ENCODE measurements at places on chromosomes 13 and 19.

- no peak for DNase-seq
- H3K27ac ChIP-seq = no peak overlapping the region
- H3K4me3 ChIP-seq = no peak overlapping the region
- H3K4me1 ChIP-seq = no peaks in the 10 kb centered on the region
- H3K27me3 ChIP-seq = no peaks in the 10 kb centered on the region
- H3K36me3 ChIP-seq = no peaks in the 10 kb centered on the region
Measured at GRCh38 chr19:2573916-2574315, 98.0 kb downstream of the GADD45B start.

GRCh38 chr19:49301165-49301865, 23.7 kb downstream of the SLC6A16 start:
- H3K27ac ChIP-seq = no peak overlapping the region
- H3K27me3 ChIP-seq = no peaks in the 10 kb centered on the region
- no peaks in the 10 kb centered on the region for H3K4me1 ChIP-seq
- no peak overlapping the region for H3K4me3 ChIP-seq
- no peaks in the 10 kb centered on the region for H3K36me3 ChIP-seq
- peak; percentile 27 for DNase-seq

DNA sequence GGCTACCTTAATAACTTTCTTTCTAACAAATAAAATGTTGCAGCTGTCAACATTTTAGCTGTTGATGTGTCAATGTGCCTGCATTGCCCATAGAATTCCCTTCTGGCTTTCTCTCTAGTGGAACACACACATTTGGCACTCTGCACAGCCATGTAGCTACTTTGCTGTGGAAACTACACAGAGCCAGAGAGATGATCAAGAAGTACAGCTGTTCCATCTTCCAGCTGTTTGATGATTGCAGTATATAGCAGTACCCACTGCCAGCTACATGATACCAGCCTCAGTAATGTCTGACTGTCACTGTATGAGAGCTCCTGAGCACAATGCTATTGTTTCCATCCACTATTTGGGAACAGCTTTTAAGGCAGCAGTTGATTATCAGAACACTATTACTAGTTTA, 843.0 kb downstream of the PCDH17 start:
- no peaks in the 10 kb centered on the region for H3K27me3 ChIP-seq
- no peaks in the 10 kb centered on the region for H3K4me1 ChIP-seq
- DNase-seq = no peak
- no peaks in the 10 kb centered on the region for H3K36me3 ChIP-seq

GRCh38 chr19:46420056-46420455, 6.7 kb upstream of the CCDC8 start:
- H3K27ac ChIP-seq = no peak overlapping the region
- H3K4me3 ChIP-seq = no peak overlapping the region
- no peaks in the 10 kb centered on the region for H3K27me3 ChIP-seq
- H3K4me1 ChIP-seq = no peaks in the 10 kb centered on the region

DNA sequence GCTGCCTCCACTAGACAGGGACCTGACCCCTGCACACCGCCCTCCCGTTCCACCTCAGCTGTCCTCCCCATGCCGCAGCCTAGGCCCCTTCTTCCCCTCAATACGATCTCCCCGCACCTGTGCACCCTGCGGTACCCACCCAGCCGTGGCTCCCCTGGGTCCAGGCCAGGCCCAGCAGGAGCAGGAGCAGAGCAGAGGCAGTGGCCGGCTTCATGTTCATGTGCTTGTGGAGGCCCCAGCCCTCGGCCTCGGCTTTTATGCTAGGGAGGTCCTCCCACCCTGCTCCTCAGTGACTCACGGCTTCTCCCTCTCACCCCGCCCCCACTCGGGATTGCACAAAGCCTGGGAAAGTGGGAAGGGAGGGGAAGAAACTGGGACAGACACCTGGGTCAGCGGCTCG, 11.4 kb upstream of the KRTDAP start:
- H3K27me3 ChIP-seq = no peaks in the 10 kb centered on the region
- H3K27ac ChIP-seq = no peak overlapping the region
- H3K4me1 ChIP-seq = no peaks in the 10 kb centered on the region
- H3K4me3 ChIP-seq = no peak overlapping the region

DNA sequence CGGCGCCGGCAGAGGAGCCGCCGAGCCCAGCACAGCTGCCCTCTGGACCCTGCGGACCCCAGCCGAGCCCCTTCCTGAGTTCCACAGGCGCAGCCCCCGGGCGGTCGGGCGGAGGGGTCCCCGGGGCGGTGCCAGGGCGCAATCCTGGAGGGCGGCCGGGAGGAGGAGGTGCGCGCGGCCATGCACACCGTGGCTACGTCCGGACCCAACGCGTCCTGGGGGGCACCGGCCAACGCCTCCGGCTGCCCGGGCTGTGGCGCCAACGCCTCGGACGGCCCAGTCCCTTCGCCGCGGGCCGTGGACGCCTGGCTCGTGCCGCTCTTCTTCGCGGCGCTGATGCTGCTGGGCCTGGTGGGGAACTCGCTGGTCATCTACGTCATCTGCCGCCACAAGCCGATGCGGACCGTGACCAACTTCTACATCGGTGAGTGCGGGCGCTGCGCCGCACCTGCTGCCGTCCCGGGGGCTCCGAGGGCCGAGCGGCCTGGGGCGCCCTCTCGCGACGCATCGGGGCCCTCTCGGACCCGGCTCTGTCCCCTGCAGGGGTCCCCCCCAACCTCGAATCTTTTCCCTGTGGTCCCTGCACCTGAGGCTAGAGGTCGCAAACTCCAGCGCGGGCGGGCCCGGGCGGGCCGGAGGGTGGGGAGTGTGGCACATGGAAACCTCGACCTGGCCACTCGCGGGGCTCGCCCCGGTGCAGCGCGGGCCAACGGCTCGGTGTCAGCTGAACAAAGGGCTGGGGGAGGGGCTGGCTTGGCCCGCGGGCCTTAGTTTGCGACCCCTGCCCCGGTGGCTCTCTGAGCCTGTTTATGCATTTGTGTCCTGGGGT, at the start of gene KISS1R:
Gene KISS1R (plus strand): TSS at position 11 of the 829 bp plus-strand sequence. CDS start 170 bp downstream, at position 181.
- H3K27ac ChIP-seq = no peak within 1 kb of the TSS
- H3K4me1 ChIP-seq = no peaks in the 10 kb centered on the region
- H3K36me3 ChIP-seq = no peaks in the 10 kb centered on the region
- H3K4me3 ChIP-seq = no peak within 1 kb of the TSS
- peaks cover 16% of the 10 kb centered on the region for H3K27me3 ChIP-seq
- DNase-seq = no peak

- DNase-seq = no peak
- H3K27me3 ChIP-seq = no peaks in the 10 kb centered on the region
- H3K4me1 ChIP-seq = no peaks in the 10 kb centered on the region
- no peaks in the 10 kb centered on the region for H3K36me3 ChIP-seq
- no peak overlapping the region for H3K4me3 ChIP-seq
- H3K27ac ChIP-seq = no peak overlapping the region
Measured at GRCh38 chr13:79289571-79289970, 116.5 kb downstream of the RBM26 start.

DNA sequence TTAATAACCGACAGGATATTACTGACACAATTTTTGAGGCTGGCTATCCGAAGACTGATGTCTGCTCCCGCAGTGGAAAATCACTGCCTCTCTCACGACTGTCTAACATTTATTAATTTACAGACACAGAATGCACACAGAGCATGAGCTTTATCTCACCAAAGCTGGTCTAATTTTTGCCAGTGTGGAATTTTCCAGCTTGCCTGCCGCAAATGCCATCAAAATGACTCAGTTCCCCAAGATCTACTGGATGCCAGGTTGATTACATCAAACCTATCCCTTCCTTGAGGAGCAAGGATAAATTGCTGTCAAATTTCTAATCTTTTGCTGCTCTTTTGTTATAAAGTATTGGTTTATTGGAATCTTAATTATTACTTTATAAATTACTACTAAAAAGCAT, 1775.1 kb upstream of the PCDH20 start:
- no peaks in the 10 kb centered on the region for H3K27me3 ChIP-seq
- H3K4me1 ChIP-seq = no peaks in the 10 kb centered on the region
- DNase-seq = no peak

- no peaks in the 10 kb centered on the region for H3K4me1 ChIP-seq
- no peak overlapping the region for H3K27ac ChIP-seq
- no peaks in the 10 kb centered on the region for H3K27me3 ChIP-seq
- H3K4me3 ChIP-seq = no peak overlapping the region
- H3K36me3 ChIP-seq = no peaks in the 10 kb centered on the region
- no peak for DNase-seq
Measured at GRCh38 chr13:42337808-42338600, 66.1 kb downstream of the AKAP11 start.

DNA sequence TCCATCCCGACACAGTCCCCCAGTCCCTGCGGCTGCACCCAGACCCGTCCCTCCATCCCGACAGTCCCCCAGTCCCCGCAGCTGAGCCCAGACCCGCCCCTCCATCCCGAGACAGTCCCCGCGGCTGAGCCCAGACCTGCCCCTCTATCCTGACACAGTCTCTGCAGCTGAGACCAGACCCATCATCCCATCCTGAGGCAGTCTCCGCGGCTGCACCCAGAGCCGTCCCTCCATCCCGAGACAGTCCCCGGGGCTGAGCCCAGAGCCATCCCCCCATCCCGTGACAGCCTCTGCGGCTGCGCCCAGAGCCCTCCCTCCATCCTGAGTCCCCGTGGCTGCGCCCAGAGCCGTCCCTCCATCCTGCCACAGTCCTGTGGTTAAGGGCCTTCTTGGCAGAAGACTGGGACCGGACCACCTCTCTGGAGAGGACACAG, 28.8 kb upstream of the TMEM255B start:
- no peaks in the 10 kb centered on the region for H3K27me3 ChIP-seq
- no peak overlapping the region for H3K27ac ChIP-seq
- H3K36me3 ChIP-seq = no peaks in the 10 kb centered on the region
- no peak for DNase-seq
- no peaks in the 10 kb centered on the region for H3K4me1 ChIP-seq

- no peak overlapping the region for H3K27ac ChIP-seq
- H3K4me3 ChIP-seq = no peak overlapping the region
- H3K27me3 ChIP-seq = no peaks in the 10 kb centered on the region
- no peak for DNase-seq
- H3K36me3 ChIP-seq = no peaks in the 10 kb centered on the region
Measured at GRCh38 chr19:33496038-33496895, 25.3 kb downstream of the PEPD start.

GRCh38 chr13:52707375-52707774, 32.2 kb downstream of the CNMD start:
- H3K4me3 ChIP-seq = no peak overlapping the region
- H3K4me1 ChIP-seq = no peaks in the 10 kb centered on the region
- no peaks in the 10 kb centered on the region for H3K27me3 ChIP-seq
- no peak for DNase-seq
- no peak overlapping the region for H3K27ac ChIP-seq
- no peaks in the 10 kb centered on the region for H3K36me3 ChIP-seq

DNA sequence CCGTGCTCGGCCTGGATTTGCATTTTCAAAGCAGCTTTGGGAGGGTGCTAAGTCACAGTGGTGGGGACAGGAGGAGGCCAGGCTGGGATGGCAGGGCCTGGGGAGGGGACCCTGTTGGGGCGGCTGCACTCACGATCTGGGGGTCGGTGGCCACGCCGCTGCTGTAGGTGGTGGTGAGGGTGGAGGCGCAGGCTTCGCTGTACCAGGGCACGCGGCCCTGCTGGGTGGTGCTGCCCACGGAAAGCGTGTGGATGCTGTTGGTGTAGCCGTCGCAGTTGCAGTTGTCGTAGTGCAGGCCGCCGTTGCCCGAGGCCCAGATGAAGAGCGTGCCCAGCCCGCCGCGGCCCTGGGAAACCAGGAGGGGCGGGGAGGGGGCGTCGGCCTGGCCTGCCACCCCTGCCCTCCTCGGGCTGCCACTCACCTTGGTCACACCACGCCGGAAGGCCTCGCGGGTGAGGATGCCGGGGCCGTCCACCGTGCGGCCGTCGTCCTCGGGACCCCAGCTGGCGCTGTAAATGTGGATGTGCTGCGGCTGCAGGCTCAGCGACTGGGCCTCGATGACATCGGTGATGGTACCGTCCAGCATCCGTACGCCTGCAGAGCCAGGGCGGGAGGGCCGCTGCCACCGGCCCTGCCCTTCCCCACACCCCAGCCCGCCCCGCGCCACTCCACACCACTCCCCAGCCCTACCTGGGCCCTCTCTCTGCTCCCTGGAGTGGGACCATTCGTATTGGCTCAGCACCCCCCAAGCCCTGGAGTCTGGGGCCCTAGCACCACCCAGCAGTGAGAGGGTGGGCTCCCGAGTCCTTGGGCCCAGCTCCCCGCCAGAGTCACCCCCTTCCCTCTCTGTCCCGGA, 3.2 kb downstream of the PCSK4 start:
- no peaks in the 10 kb centered on the region for H3K36me3 ChIP-seq
- H3K4me3 ChIP-seq = no peak overlapping the region
- DNase-seq = no peak
- no peaks in the 10 kb centered on the region for H3K27me3 ChIP-seq
- no peak overlapping the region for H3K27ac ChIP-seq

DNA sequence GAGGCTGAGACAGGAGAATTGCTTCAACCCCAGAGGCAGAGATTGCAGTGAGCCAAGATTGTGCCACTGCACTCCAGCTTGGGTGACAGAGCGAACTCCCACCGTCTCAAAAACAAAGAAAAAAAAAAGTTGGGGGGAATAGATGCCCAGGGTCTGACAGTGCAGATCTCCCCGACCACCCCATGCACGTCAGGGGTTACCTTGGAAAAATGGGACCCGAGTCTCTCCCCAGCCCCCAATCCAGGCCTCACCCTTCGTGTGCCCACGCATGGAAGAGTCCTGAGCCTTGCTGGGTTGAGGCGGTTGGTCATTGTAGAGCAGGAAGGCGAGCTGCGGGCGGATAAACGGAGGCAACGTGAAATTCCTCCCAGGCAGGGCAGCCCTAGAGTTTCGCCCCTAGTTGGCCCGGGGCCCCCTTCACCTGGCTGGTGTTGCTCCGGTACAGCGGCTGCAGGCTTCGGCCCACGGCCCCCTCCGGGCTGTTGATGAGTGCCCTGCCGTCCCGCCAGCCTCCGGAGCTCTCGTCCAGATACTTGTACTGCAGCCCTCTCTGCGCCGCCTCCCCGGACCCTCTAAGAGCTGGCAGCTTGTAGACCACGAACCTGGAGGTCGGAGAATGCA, 588 bp downstream of the DNASE2 start:
- H3K4me3 ChIP-seq = peak overlapping the region; percentile 61
- H3K36me3 ChIP-seq = no peaks in the 10 kb centered on the region
- peak; percentile 30 for DNase-seq
- peak overlapping the region; percentile 83 for H3K27ac ChIP-seq
- H3K27me3 ChIP-seq = peaks cover 12% of the 10 kb centered on the region

GRCh38 chr19:5717215-5717935, 2.6 kb downstream of the LONP1 start:
- no peaks in the 10 kb centered on the region for H3K27me3 ChIP-seq
- no peak overlapping the region for H3K4me3 ChIP-seq
- DNase-seq = no peak

DNA sequence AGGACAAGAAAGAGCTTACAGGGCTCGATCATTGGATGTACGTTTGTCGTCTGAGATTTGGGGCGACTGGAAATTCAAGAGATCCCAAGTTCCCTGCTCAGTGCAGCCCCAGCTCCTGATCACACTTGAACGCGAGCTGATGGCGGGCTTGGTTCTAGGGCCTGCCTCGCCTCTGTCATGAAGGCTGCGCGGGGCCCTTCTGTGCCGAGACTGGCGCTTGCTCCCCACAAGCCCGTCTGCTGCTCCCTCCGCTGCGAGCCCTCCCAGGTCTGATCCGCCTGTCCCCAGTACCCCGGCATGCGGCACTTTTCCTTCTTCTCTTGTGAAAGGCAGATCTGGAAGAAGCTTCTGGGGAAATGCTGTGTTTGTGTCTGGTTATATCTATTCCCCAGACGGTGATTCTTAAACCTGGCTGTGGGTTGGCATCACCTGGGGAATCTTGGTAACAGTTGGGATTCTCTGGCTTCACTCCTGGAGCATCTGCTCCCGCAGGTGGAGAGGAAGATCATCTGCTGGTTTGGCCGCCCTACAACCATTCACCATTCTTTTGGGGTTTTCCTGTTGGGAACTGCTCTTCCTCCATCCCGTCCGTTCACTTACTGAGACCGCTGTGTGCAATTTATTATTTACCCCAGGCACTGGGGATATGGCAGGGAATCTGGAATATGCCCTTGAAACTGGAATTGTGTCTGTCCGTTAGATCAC, 43.6 kb downstream of the SIPA1L3 start:
- no peaks in the 10 kb centered on the region for H3K27me3 ChIP-seq
- H3K4me1 ChIP-seq = no peaks in the 10 kb centered on the region
- no peak for DNase-seq
- no peak overlapping the region for H3K27ac ChIP-seq

Data from uterus (tissue), 4 donors.